ENCODE measurements at places on chromosomes 3 and 15.

GRCh38 chr3:66138336-66139313 lies 82.2 kb upstream of the SLC25A26 start:
- no peak for DNase-seq

DNA sequence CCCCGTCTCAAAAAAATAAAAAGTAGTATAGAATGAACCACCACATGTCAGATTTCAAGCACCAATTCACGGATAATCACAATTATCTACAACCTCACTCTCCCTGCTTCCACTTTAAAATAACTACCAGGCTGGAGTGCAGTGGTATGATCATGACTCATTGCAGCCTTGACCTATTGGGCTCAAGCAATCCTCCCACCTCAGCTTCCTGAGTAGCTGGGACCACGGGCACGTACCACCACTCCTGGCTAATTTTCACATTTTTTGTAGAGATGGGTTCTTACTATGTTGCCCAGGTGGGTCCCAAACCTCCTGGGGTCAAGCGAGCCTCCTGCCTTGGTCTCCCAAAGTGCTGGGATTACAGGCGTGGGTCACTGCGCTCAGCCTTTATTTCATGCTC lies 38.1 kb upstream of the LDHAL6B start:
- no peak for DNase-seq

GRCh38 chr15:70219256-70219895 lies 121.7 kb upstream of the TLE3 start:
- no peak for DNase-seq

DNA sequence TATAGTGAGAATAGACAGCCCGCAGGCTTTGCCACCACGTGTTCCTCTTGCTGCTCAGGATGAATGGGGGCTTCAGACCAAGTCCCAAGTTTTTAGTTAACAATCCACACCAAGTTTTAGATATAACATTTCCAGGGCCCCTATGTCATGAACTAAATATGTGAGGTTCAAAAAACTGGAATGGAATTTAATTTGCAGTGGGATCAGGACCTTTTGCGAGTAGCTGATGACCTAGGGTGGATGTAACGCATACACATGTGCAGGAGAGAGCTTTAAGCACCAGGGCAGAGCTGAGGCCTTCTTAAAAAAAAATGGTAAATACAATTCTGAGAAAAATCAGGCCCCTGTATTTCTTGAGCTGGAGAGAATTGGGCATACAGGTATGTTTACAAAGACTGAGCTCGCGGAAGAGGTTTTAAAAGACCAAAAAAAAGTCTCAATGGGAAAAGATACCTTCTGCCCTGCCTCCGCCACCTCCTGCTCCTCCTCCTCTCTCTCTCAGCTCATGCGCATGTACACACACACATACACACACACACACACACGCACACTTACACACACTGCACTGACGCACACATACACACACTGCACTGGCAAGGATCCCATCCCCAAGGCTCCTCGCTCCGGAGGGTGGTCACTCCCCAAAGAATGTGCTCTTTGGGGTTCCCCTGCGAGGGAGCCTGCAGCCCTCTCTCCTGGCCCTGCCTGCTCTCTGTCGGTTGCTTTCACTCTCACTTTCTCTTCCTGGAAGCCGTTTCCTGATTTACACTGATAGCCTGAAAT lies 48.2 kb upstream of the IGF1R start:
- DNase-seq: peak; percentile 16

DNA sequence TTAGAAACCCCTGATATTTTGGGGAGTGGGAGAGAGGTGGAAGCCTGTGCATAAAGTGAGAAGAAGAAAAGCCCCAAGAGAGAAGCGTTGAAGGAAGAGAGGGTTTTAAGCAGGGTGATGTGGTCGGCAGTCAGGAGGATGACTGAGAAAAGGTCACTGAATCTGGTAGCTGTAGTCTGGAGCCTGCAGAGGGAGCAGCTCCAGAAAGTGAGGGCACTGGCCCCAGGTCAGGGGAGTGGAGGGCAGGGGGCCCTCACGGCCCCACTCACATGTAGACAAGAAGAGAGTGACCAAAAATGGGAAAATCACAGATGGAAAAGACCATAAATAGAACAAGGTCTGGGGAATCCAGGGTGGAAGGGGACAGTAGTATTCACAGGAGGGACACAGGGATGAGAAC lies 105.5 kb downstream of the RYK start:
- no peak for DNase-seq

GRCh38 chr3:68743521-68743920 lies 188.8 kb downstream of the TAFA4 start:
- no peak for DNase-seq

DNA sequence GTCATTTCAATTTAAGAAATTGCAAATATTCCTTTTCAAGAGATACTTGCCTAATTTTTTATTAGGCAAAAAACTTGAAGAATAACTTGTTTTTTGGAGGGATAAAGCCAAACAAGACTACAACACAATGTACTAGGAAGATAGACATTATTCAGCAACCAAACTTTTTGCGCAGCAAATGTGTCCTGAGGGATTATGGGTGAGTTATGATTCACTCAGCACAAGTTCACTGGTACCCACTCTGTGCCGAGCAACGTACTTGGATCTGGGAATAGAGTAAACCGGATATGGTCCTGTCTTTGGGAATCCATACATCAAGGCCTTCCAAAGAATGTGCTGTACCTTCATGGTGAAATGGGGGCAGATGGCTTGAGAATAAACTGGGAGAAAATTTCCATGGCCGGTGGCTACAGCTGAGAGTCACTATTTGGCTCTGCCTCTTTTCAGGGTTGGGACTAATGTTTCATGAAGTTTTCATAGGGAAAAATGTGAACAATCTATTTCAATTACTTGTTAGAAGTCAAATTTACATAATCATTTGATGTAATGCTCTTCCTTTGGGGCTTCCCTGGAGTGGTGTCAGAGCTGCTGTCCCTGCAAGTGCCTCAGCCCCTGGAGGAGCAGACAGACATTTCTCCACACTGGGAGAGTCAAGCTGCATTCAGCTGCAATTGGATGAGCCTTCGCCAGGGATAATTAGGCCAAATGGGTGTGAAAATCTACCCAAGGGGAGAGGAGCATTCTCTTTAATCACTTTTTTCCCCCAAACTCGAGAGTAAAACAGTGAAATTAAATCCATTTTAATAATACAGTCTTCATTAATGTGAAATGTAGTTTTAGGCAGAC lies 315.2 kb downstream of the CLSTN2 start:
- no peak for DNase-seq

DNA sequence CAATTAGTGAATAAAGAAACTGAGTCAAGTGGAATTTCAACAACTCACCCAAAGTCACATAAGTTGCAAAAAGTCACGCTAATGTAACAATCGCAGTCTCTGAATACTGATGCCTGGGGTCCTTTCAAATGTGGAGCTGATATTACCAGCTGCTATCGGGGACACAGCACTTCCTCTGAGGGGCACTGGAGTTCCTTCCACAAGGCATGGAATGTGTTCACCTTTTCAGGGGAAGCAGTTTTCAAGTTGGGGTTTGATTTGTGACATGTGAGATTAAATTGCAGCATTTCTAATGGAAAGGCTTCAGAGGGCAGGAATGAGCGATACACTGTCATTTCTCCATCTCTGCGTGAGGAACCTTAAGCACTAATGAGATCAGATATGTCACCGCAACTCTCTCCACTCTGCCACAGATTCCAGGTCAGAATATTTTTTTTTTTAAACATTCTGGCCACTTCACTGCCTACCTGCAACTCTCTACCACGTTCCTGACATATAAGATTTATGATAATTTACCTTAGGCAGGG lies 807.2 kb upstream of the CFAP20DC start:
- DNase-seq: no peak

- DNase-seq: no peak
These were observed 48.1 kb downstream of the ACAP2 start for GRCh38 chr3:195394700-195395099.

DNA sequence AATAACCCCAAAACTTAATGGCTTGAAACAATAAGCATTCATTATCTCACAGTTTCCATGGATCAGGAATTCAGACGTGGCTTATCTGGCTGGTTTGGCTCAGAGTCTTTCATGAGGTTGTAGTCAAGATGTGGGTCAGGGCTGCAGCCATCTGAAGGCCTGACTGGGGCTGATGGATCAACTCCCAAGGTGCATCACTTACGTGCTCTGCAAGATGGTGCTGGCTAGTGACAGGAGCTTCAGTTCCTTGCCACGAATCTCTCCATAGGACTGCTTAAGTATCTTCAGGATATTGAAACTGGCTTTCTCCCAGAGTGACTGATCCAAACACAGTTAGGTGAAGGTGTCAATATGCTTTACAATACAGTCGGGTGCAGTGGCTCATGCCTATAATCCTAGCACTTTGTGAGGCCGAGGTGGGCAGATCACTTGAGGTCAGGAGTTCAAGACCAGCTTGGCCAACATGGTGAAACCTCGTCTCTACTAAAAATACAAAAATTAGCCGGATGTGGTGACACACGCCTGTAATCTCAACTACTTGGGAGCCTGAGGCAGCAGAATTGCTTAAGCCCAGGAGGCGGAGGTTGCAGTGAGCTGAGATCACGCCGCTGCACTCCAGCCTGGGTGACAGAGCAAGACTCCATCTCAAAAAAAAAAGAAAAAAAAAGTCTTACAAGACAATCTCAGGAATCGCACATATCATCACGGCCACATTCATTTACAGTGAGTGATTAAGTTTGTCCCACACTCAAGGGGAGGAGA lies 28.5 kb upstream of the PTPRG start:
- no peak for DNase-seq

DNA sequence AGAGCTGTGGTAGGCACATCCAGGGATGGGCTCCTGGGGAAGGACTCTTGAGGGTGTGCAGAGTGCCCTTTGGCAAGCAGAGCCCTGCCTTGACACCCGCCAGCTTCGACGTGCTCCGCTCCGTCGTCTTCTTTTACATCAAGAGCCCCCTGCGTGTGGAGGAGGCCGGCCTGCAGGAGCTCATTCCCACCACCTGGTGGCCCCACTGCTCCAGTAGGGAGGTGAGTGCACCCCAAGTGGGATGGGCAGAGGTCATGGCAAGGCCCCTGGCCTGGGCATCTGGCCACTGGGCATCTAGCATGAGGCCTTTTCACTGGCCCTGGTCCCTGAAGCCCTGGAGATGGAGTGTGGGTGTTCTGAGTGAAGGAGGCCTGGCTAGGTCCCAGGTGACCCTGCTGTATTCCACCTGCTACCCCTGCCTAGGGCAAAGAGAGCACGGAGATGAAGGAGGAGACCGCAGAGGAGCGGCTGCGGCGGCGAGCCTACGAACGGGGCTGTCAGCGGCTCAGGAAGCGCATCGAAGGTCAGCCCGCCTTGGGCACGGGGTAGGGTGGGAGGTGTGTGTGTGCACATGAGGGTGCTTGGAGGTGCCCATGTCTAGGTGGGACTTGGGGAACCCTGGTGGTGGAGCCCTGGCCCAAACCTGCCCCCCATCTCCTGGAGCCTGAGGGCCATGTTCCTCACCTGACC lies 12.2 kb downstream of the RNF123 start:
- no peak for DNase-seq

- no peak for DNase-seq
These were observed 43.2 kb upstream of the RPL35A start for GRCh38 chr3:197906850-197907187.

DNA sequence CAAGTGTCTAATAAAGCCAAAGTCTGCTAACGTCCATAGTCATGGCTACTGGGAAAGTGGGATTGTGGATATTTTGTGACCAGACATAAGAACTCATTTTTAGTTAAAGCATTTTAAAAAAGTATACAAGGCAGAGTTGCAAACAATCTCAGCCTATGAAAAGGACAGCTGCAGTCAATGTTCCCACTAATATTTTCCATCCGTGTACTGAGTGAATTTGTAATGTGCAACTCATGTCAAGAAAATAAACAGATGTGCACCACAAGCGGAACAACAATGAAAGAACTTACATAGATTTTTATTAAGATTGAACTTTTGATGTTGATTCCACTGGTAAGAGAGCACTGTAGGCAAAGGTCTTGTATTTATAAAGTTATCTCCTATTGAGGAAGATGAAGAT lies 231.3 kb upstream of the SEMA6D start:
- DNase-seq: no peak

- no peak for DNase-seq
These were observed 72.7 kb upstream of the CORO2B start for GRCh38 chr15:68506071-68506470.

GRCh38 chr15:40217166-40217824 lies 21.6 kb upstream of the PAK6 start:
- peak; percentile 83 for DNase-seq

GRCh38 chr15:66481107-66481856 lies 16.3 kb downstream of the SNAPC5 start:
- DNase-seq: no peak

GRCh38 chr15:66038387-66039116 lies 169.3 kb downstream of the RAB11A start:
- no peak for DNase-seq

GRCh38 chr3:115697263-115698053 lies 74.1 kb downstream of the GAP43 start:
- no peak for DNase-seq

GRCh38 chr3:39196034-39196433 lies 3.6 kb upstream of the XIRP1 start:
- DNase-seq: no peak
